ENCODE measurements at places on chromosomes 2 and 18. TPM values are rescaled to one million over a fixed set of nuclear protein-coding genes. Genes with fewer than 3 reads are reported as not detected.

KATNAL2 gene
- polyA plus RNA-seq: 12.2 TPM

- no peak for DNase-seq
Measured at GRCh38 chr18:23213200-23213599, 77.9 kb downstream of the CABLES1 start.

GRCh38 chr2:79082987-79083386 is 4.8 kb downstream of the REG1B start:
- DNase-seq: no peak

- DNase-seq: no peak
Measured at GRCh38 chr18:36567800-36568199, 261.0 kb downstream of the TPGS2 start.

DNA sequence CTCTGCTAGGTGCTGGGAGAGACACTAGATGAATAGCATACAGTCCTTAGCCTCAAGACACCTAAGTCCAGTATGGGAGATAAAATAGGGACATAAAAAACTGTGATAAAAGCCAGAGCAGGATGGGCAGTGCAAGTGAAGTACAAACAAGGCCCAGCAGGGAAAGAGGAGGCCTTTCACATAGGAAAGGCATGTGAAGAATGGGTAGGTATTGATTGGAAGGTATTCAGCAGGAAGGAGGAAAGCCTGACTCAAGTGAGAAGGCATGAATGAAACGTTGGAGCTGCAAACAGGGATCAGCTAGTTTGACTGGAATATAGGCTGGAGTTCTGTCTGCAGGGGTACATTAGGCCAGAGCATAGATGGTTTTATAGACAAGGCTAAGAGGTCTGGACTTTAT is 11.0 kb upstream of the CXCR4 start:
- DNase-seq: no peak

DNA sequence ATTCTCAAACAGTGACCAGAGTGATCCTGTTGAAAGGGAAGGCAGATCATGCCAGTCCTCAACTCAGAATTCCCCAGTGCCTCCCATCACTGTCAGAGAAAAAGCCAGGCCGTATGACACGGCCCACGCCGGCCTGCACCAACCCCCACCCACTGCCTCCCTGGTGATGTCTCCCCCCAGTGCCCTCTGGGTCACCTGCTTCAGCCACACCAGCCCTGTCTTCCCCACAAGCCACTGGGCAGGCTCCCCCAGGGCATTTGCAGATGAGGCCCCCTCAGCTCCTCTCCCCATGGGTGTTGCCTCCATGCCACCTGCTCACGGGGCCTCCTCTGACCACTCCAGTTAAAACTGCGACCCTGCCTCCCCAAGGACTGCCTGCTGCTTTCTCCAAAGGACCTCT is 169.8 kb downstream of the SH3RF3 start:
- DNase-seq: no peak

- peak; percentile 37 for DNase-seq
Measured at GRCh38 chr18:32771169-32771751, 1.6 kb downstream of the KLHL14 start.

- no peak for DNase-seq
Measured at GRCh38 chr2:238820916-238821315, 27.0 kb upstream of the TWIST2 start.

CFAP65 gene
- 0.73 TPM for polyA plus RNA-seq

GRCh38 chr2:189312643-189313042 is 128.6 kb upstream of the WDR75 start:
- no peak for DNase-seq

DNA sequence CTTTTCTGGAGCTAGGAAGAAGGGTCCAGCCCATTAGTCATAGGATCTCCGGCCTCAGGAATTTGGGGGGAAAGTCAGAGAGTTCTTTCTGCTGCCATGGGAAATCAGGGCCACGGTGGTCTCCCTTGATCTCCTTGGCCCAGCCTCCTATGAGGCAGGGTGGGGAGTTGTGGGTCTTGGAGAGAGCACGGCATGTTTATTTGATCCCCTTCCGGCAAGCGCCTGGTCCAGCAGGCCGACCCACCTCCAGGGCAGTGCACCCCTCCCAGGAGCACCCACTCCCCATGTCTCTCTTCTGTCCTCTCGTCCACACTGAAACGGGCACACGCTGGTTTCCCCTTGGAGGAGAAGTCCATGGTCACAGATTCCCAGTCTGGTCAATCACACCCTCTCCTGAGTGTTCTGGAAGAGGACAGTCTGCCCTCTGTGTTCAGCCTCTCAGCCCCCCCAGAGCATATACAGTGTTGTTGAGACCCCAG is 464.6 kb upstream of the HS6ST1 start:
- no peak for DNase-seq

DNA sequence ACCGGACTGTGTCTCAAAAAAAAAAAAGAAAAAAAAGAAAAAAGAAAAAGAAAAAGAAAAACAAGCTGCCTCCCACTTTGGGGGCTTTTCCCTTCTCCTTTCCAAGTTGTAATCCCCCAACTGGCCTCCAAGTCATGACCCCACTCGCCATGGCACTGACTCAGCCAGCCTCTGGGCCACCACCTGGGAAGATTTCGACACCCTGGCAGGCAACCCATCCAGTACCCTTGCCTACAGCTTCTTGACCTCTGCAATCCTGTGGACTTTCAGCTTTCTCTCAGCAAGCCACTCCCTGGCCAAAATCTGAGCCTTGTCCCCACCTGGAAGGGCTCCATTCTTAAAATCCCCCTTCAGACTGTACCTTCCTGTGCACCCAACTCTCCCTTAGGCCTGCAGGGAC is 22.3 kb upstream of the FOSL2 start:
- DNase-seq: no peak

DNA sequence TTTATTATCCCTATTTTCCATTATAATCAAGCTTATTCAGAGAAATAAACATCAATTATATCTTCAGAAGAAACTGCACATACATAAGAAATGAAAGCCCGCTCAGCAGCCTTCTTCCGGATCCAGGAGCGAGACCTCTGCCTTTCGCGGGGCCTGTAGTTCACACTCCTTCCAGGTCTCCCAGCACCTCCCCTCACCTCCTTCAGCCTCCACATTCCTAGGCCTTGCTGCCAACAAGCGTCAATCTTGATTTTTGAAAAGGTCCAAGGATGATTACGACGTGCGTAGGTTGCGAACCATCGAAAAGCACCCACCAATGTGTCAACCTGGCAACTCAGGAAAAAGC is 355 bp upstream of the KIDINS220 start:
- DNase-seq: peak; percentile 19

MEIS1 gene
- 132 TPM for polyA plus RNA-seq

GRCh38 chr18:43846299-43846698 is 569.0 kb upstream of the SYT4 start:
- DNase-seq: no peak

All from left renal cortex interstitium (tissue), 4 donors.